ENCODE measurements at places on chromosomes 6 and 20. TPM values are rescaled to one million over a fixed set of nuclear protein-coding genes. Genes with fewer than 3 reads are reported as not detected.

- no peak overlapping the region for H3K27ac ChIP-seq
- no peaks in the 10 kb centered on the region for H3K27me3 ChIP-seq
- no peaks in the 10 kb centered on the region for H3K36me3 ChIP-seq
- H3K4me3 ChIP-seq: no peak overlapping the region
- no peak for DNase-seq
- H3K4me1 ChIP-seq: no peaks in the 10 kb centered on the region
Measured at GRCh38 chr6:165098165-165098564, 211.2 kb downstream of the C6orf118 start.

GPR63 gene
- total RNA-seq: 1.1 TPM

- DNase-seq: no peak
- peaks cover 5% of the 10 kb centered on the region for H3K36me3 ChIP-seq
- H3K27ac ChIP-seq: no peak overlapping the region
- peaks cover 8% of the 10 kb centered on the region for H3K4me1 ChIP-seq
- H3K27me3 ChIP-seq: no peaks in the 10 kb centered on the region
Measured at GRCh38 chr6:135519348-135519747, 21.8 kb upstream of the AHI1 start.

EGFL8 gene
- 14.3 TPM for total RNA-seq

DNA sequence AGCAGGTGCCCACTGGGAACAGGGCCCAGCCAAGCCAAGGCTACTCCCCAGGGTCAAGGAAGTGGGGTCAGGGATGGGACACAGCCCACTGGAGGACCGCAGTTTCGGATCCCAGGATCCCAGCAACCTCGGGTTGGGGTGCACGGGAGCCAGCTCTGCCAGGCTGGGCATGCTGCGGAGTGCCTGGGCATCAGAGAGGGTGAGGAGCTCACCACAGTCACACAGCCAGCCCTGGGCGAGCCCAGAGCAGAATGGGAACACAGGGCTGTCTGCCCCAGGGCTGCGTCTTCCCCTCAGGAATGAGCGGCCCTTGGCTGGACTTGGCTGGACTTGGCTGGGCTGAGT lies 74.3 kb upstream of the SLCO4A1 start:
- H3K4me3 ChIP-seq: no peak overlapping the region
- H3K27ac ChIP-seq: no peak overlapping the region
- peaks cover 45% of the 10 kb centered on the region for H3K27me3 ChIP-seq
- no peaks in the 10 kb centered on the region for H3K4me1 ChIP-seq
- DNase-seq: no peak

RAB32 gene
- 80.6 TPM for total RNA-seq

SLC22A23 gene
- total RNA-seq: 10.9 TPM

DNA sequence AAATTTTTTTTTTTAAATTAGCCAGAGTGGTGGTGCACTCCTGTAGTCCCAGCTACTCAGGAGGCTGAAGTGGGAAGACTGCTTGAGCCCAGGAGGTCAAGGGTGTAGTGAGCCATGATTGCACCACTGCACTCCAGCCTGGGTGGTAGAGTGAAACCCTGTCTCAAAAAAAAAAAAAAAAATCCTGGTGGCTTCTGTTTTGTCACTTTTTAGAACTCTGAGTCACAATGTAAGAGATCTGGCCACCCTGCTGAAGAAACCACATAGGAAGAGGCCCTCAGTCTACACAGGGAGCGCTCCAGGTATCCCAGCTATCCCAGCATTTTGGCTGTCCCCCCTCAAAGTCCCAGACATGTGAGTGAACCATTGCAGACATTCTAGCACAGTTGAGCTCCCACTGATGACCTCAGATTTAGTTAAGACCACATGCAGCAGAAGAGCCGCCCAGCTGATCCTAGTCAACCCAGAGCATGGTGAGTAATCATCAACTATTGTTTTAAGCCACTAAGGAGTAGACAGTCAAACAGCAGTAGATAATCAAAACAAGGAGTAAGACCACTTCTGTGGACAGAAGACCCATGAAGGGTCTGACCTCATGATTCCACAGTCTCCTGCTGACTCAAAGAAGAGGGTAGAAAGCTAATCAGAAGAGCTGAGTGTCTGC lies 12.7 kb upstream of the ARFGEF2 start:
- DNase-seq: peak; percentile 15
- H3K4me1 ChIP-seq: peaks cover 7% of the 10 kb centered on the region
- no peak overlapping the region for H3K27ac ChIP-seq
- H3K36me3 ChIP-seq: no peaks in the 10 kb centered on the region

GRCh38 chr6:134739299-134740026 lies 210.4 kb downstream of the ALDH8A1 start:
- peaks cover 34% of the 10 kb centered on the region for H3K4me1 ChIP-seq
- no peak for DNase-seq
- H3K27ac ChIP-seq: no peak overlapping the region
- no peaks in the 10 kb centered on the region for H3K36me3 ChIP-seq
- H3K4me3 ChIP-seq: no peak overlapping the region

DNA sequence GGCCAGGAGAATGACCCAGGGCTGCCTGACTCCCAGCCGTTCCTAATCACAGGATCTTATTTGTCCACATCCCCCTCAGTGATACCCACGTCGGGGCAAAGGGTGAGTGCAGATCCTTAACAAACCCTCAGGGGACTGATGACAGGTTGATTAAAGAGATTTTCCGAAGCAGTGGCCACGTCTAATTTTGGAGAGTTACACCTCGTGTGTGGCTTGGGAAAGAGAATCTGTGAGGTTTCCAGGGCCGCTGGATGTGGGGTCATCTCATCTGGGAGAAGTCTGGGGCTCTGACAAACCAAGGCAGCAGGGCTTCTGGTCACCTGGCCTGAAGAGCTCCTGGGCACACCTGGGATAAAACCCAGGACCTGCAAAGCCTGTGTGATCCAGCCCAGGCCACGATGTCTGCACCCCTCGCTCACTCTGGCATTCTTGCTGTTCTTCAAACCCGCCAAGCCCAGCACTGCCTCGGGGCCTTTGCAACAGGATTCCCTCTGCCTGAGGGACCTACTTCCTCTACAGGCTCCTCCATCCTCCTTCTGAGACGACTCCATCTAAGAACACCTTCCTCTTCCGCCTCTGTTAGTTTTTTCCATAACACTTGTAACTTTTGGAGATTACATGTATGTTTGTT lies 4.7 kb downstream of the JPH2 start:
- H3K36me3 ChIP-seq: peaks cover 4% of the 10 kb centered on the region

BNIP5 gene
- total RNA-seq: not detected

DNA sequence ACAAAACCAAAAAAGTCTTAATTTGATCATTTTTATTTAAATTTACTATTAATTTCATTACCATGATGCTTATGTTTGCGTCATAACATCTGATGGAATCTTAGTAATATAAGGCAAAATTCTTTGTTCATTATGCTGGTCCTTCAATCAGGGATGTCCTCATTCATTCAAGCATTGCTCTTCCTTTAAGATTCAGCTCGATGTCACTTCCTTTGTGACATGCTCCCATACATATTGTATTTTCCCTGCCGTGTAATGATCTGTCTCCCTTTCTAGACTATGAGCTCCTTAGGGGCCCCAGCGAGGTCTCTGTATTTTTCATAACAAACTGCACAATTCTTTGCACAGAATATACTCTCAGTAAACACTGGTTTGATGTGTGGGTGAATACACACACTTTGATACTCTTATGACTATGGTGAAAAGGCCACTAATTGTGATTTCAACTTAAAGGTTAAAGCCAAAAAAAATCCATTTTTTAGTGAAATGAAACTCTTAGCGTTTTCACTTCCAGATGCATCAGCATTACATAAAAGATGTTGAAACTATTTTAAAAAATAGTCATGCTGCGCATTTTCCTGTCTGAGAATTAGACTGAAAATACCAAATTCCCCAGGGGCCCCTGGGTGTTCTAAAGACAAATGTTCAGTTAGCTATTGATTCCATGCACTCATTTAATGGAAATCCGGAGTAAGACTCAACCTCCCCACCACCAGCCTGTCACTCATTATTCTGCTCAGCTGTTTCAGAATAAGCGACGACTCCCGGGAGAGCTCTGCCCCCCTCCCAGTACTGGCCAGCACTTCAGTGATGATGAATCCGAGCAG lies 169.7 kb downstream of the ATXN1 start:
- H3K27ac ChIP-seq: no peak overlapping the region
- peaks cover 15% of the 10 kb centered on the region for H3K4me1 ChIP-seq
- H3K27me3 ChIP-seq: no peaks in the 10 kb centered on the region
- H3K4me3 ChIP-seq: no peak overlapping the region
- peaks cover 3% of the 10 kb centered on the region for H3K36me3 ChIP-seq

DNA sequence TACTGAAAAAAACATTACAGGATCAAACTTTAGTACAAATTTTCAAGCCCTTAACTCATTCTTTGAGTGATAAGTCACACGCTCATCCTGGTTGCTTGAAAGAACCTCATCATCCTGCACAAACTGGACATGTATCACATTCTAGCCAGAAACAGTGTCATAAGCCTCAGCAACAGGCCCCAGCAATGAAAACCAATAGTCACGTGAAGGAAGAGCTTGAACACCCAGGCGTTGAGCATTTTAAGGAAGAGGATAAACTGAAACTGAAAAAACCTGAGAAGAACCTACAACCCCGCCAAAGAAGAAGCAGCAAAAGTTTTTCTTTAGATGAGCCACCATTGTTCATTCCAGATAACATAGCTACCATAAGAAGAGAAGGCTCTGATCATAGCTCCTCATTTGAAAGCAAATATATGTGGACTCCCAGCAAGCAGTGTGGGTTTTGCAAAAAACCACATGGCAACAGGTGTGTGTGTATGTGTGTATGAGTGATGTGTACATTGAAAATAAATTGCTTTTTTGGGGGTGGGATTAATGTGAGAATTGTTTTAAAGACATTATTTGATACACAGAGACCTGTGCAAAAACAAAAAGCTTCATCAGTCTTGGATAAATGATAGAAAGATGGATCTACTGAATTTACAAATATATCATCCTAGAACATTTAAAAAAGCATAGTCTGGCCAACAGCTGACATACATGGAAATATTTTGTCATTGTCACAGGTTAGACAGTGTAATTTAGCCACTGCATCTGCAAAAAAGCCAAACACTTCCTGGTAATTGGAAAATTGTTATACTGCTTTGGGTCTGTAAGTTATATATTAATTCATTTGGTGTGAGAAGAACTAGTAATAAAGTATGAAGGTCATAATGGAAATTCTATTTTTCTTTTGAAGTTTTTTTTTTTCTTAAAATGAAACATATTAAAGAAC lies 50.1 kb downstream of the PHF3 start:
- DNase-seq: no peak
- no peak overlapping the region for H3K4me3 ChIP-seq
- no peaks in the 10 kb centered on the region for H3K27me3 ChIP-seq
- no peaks in the 10 kb centered on the region for H3K4me1 ChIP-seq
- peaks cover 19% of the 10 kb centered on the region for H3K36me3 ChIP-seq

HLA-DQB2 gene
- not detected for total RNA-seq

POU3F2 gene
- not detected for total RNA-seq

DNA sequence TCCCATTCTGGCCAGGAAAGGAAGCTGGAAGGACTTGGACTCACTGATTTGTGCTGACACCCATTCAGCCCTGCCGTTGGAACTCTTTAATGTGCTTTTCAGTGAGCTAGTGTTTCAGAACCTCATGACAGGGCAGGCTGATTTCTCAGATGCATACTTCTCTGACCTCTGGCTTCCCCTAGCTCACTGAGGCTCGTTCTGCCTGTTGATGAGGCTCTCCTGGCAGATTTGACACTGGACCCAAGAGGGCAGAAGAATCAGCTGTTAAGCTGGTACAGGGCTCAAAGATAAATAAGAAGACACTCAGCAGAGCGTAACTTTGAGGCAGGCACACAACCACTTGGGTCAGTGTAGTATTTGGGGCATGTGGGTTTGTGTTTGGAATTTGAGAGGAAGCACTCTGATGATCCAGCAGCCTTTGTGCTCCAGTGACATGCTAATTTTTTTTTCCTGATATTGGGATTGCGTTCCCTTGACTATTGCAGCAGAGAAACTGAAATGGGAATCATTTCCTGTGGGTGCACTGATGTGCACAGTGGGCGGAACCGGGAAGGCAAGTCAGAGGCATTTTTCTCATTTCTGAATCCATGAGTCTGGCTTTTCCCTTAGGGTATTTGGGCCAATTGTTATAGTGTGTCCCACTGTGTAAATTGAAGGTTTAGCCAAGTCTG lies 80.2 kb downstream of the CARMIL1 start:
- no peaks in the 10 kb centered on the region for H3K27me3 ChIP-seq
- peak overlapping the region; percentile 59 for H3K4me3 ChIP-seq
- H3K4me1 ChIP-seq: peaks cover 58% of the 10 kb centered on the region
- H3K27ac ChIP-seq: peak overlapping the region; percentile 97

- peaks cover 12% of the 10 kb centered on the region for H3K27me3 ChIP-seq
- no peak overlapping the region for H3K27ac ChIP-seq
- no peaks in the 10 kb centered on the region for H3K4me1 ChIP-seq
Measured at GRCh38 chr6:167804281-167805013, 22.3 kb upstream of the AFDN start.

DNA sequence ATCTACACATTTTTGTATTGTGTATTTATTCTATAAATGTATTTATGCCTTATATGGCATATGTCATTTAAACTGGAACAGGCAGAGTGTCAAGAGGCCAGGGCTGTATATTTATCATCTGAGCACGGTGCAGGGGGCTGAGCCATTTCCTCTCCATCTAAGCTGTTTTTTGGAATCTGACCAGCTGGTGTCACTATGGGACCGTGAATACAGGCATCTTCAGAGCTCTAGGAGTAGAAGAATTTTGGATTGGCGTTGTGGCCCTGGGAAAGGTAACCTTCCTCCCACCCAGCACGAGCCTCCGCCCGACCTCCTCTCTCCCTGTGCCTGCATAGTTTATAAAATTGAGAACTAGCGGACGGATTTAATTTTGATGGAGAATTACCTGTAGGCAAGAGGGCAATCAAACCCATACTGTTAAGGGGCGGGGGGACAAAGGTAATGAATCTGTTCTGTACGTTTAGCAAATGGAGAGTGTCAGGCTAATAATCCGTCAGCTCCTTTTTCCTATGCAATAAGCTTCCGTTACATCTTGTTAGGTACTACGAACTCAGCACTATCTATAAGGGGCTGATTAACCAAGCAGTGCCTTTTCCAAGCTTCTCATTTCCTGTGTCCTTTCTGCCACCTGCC lies 29.0 kb upstream of the EEF1E1 start:
- no peaks in the 10 kb centered on the region for H3K36me3 ChIP-seq
- peaks cover 3% of the 10 kb centered on the region for H3K4me1 ChIP-seq
- H3K4me3 ChIP-seq: no peak overlapping the region
- H3K27ac ChIP-seq: no peak overlapping the region
- peaks cover 10% of the 10 kb centered on the region for H3K27me3 ChIP-seq

MYL9 gene
- 237 TPM for total RNA-seq

- no peak for DNase-seq
- H3K4me3 ChIP-seq: no peak overlapping the region
- peaks cover 51% of the 10 kb centered on the region for H3K27me3 ChIP-seq
- H3K27ac ChIP-seq: no peak overlapping the region
- no peaks in the 10 kb centered on the region for H3K4me1 ChIP-seq
- no peaks in the 10 kb centered on the region for H3K36me3 ChIP-seq
Measured at GRCh38 chr6:169843991-169844390, 92.6 kb downstream of the ERMARD start.

DNA sequence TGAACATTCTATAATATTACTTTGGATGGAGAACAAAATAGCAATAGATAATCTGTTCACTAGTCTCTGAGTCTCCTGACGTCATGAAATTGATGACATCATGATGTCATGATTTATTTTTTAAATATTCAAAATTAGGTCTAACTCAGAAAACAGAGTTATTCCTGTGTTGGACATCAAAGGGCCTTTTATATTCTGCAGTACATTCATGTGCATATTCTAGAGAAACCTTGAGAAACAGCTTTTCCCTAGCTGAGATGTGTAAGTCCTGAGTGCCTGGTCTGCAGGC lies 53.3 kb downstream of the MYB start:
- no peak for DNase-seq
- no peaks in the 10 kb centered on the region for H3K27me3 ChIP-seq
- no peak overlapping the region for H3K27ac ChIP-seq
- H3K4me3 ChIP-seq: no peak overlapping the region
- peaks cover 2% of the 10 kb centered on the region for H3K4me1 ChIP-seq
- H3K36me3 ChIP-seq: no peaks in the 10 kb centered on the region
